Coronary artery (tissue), 2 donors: ENCODE measurements at places on chromosomes 5 and 9.
A peak's percentile ranks its signal among the peaks of the same experiment; 100 is the strongest.

DNA sequence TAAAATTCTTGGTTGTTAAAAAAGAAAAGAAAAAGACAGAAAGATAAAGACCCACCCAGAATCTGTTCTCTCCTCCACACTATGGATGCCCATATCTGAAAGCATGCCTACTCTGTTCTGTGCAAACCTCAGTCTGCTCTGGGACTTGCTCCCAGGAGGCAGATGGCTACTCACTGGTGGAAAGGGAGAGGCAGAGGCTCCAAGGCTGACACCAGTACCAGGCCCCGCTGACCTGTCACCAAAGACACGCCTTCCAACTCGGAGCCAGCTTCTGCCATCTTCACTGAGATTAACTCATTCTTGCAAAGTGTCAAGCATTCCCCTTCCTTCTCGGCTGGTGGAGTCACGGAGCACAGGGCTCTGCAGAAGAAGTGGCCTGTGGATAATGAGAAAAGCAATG, 21.6 kb downstream of the SH3TC2 start:
- no peak for DNase-seq

GRCh38 chr9:129932303-129933151, 97.3 kb downstream of the USP20 start:
- no peak for DNase-seq

- no peak for DNase-seq
Observed at GRCh38 chr5:163607256-163607655, 101.8 kb downstream of the MAT2B start.

DNA sequence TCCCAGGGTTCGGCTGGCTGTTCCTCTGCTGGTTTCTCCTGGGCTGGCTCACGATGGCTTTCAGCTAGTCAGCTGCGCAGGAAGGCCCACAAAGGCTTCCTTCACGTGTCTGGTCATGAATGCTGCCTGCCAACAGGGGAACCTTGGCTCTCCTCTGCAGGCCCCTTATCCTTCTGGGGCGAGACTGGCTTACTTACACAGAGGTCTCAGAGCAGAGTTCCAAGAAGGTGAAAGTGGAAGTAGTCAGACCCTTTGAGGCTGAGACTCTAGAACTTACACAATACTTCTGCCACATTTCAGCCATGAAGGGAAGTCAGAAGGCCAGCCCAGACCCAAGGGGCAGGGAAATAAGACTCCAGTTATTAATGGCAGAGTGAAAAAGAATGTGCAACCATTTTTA, 99.5 kb downstream of the LHFPL2 start:
- DNase-seq, result no peak

DNA sequence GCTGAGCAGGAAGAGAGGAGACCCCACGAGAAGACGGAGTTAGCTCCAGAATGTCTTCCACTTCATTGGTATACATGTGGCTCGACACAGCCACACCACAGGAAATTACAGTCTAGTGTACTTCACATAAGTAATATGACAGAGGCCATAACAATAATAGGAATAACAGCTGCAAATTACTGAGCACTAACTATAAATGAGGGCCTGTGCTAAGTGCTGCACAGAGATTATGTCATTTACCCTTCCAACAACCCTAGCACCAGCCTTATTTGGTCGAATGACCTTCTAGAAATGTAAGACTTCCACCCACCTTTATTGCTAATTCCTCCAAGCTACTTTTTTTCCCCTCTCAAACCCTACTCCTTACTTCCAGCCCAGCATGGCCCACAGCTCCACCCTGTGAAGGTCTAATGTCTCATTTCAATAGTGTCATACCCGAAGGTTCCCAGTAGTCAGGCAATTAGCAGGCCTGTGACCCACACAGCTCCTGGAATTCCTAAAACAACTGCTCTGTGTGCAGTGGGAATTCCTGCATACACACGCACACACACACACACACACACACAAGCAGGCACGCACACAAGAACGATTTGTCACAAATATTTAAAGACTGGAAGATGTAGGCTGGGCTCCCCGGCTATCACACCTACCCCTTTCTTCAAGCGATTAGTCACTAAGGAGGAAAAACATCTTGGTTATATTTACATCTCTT, 134.5 kb downstream of the FRMD3 start:
- no peak for DNase-seq

DNA sequence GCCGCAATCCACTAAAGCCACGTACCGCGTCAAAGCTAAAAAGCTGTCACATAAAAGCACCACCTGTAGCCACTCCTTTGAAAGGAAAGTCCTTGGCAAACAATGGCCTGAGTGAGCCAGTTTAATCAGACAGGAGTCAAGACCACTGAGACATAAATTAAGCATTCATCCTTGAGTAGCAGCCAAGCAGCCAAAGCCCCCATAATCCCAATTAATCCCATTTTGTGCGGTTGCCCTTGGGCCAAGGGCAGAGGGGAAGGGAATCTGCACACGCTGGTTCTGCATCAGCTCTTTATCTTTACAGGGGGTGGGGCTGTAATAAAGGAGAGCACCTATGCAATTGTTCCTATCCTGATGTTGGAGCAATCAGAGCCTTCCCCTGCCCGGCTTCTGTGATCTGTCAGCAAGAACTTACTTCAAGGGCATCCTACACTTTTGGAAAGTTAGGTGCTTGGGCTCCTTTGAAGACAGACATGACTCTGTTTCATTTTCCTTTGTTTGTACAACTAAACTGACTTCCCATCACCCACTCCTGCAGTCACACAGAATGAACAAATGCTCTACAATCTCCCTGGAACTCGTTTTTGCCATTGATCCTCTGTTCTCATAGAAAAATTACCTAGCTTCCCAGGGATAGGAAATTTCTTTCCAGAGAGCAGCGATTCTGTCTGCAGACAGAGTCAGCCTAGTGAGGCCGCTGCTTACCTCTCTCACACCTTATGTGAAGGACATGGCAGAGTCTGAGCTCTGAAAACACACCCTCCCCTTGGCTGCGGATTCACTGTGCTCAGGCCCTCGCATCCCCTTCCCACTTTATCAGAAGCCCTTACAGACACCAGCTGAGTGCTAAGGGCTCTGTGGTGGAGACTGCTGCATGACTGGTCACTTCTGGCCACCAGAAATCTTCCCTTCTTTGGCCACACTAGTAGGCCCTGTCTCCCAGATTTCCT, 116.2 kb upstream of the TBCA start:
- no peak for DNase-seq

DNA sequence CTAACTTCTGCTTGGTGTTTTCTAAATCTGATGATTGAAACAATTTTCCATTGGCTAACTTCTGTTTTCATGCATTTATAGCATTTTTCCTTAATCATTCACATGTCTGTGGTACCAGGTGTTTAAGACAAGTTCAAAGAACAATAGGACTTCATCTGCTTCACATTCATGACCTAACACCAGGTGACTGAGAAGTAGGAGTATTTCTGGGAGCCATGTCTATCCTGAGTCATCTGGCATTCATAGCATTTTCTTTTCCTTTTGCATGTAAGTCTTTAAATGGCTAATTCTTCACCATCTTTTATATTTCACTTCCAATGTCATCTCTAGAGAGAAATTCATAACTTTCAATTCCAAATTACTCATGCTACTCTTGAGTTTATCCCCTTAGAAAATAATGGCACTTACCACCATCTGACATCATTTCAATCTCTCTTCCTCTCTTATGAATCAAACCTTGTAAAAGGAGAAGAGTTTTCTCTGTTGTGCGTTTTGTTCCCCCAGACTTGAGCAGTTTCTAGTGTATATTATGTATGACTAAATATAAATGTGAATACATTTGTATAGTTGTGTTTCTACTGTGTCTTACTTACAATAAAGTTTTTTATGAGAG, 1196.1 kb upstream of the CDH9 start:
- no peak for DNase-seq

- no peak for DNase-seq
Observed at GRCh38 chr9:137900584-137901310, 23.2 kb downstream of the CACNA1B start.

GRCh38 chr9:129568560-129569501, 52.1 kb downstream of the C9orf50 start:
- DNase-seq, result peak; percentile 79

DNA sequence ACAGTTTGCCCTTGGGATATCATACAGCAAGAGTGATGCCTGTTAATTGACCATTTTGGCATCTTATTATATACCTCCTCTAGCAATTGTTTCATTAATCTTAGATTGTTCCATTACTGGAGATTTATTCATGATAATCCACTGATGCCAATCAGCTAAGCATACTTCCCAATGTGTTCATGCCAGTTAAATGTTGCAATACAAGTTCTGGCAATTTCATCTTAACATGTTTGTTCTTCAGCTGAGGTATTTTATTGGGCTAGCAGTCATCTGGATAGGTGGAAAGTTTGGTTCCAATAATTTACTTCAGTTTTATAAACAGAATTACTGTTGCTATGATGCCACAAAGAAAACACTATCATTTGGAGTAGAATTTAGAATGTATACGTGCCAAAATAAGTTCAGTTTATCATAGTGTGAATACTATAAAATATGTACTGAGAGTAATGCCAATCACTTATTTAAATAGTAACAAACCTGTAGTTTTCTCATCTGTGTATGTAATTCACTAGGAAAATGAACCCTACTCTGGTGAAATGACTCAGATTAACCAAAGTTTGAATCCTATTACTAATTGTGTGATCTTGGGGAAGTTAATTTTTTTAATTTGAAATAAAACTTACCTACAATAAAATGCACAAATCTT, 27.9 kb upstream of the IL31RA start:
- no peak for DNase-seq

DNA sequence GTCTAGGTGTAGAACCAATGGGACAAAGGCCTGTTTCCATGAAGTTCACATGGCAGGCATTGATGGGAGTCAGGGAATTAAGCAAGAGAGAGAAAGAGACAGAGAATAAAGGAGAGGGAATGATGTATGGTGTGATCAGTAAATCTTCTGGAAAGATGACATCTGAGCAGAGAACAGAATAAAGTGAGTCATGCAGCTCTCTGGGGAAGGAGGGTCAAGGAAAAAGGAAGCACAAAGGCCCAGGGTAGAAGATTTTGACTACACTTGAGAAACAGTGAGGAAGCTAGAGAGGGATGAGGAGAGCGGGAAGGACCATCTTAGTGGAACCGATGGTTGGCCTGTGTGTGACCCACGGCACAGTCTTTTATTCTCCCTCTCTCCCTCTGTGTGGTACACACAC, 425.9 kb downstream of the SPOCK1 start:
- DNase-seq, result peak; percentile 9

DNA sequence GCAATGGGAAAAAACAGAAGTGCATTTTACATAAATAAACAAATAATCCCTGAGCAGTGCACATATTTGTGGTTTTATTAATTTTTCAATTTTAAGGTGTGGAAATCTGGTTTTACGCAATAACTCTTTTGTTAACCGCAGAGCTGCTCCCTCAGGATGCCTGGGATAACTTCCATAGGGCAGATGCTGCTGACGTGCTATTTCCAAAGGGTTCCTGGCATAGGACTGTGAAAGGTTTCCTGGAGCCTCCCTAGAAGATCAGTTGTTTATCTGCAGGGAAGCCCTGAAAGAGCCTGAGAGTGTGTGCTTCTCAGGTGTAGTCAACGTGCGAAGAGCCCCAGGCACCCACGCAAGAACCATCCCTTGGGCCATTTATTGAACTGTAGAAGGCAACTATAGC, 443.5 kb downstream of the PLK2 start:
- DNase-seq, result no peak

DNA sequence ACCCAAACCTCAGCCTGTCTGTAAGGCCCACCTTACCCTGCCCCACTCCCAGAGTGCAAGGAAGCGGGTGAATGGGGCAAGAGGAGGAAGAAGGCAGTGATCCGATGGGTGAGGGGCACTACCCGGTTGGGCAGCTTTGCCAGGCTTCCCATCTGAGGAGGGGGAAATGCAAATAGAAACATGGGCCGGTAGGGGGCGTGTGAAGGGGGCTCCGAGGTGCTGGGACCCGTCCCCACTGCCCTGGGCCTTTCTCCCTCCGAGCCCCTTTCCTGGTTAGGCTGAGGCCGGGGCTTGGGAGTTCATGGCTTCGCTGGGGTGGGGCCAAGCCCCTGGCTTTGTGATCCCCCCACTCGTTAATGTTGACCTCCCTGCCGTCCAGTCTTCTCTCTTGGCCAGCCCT, 23.6 kb upstream of the MYORG start:
- DNase-seq, result no peak

DNA sequence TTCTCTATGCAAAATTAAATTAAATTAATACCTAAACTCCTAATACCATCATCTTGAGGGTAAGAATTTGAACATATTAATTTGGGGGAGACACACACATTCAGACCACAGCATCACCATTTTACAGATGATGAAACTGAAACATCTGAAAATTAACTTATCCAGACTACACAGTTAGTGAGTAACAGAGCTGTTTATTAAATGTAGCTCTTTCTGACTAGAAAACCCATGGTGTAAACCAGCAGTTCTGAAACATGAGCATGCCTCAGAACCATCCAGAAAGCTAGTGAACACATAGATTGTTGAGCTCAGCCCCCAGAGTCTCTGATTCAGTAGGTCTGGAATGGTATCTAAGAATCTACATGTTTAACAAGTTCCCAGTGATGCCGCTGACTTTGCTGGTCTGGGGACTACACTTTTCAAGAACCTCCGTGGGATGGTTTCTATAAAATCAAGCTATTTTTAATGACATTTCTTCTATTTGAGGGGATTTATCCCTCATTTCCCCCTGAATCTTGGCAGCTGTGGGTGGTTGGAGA, 113.5 kb downstream of the RORB start:
- no peak for DNase-seq

GRCh38 chr5:92041911-92042660, 659.0 kb upstream of the ARRDC3 start:
- no peak for DNase-seq

DNA sequence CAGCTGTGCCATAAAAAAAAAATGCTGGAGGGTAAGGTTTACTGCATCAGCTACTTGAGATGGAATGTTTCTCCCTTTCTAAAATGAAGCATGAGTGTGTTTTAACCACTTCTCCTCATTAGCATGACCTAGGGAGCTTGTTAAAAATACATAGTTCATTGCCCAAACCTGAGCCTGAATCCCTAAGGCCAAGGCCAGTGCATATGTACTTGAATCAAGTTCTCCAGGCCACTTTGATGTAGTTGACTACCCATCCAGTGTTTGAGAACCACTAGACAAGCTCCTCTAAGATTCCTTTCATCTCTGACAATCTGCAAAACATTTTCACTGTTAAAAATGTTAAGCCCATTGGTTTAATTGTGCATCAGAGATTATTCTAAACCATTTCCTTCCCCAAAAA, 6.7 kb downstream of the TIMD4 start:
- no peak for DNase-seq

- DNase-seq, result no peak
Observed at GRCh38 chr9:13352451-13352979, 73.0 kb upstream of the MPDZ start.
